ENCODE measurements at places on chromosomes 1 and 21. TPM values are rescaled to one million over a fixed set of nuclear protein-coding genes. Genes with fewer than 3 reads are reported as not detected.

GRIK3 gene
- not detected for total RNA-seq

LRRC7 gene
- total RNA-seq, result not detected

NOS1AP gene
- 0.07 TPM for total RNA-seq

LIN28A gene
- total RNA-seq, result not detected

MCOLN2 gene
- total RNA-seq, result 103 TPM

PALMD gene
- not detected for total RNA-seq

KRTAP12-2 gene
- total RNA-seq, result not detected

SPRR2G gene
- not detected for total RNA-seq

KRTAP26-1 gene
- total RNA-seq, result not detected

DMBX1 gene
- not detected for total RNA-seq

LRRC39 gene
- total RNA-seq, result 0.53 TPM

DNA sequence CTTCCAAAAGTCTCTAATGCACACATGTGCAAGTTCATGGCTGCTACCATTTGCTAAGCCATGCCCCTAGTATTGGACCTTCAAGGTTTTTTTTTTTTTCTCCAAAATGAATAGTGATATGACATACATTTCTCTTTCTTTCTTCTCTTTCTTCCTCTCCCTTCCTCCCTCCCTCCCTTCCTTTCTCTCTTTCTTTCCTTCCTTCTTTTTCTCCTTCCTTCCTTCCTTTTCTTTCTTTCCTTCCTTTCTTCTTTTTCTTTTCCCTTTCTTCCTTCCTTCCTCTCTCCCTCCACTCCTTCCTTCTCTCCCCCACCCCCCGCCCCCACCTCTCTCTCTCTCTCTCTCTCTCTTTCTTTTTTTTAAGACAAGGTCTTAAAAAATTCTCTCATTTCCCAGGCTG, 3.4 kb upstream of the RNF187 start:
- DNase-seq, result no peak

DNA sequence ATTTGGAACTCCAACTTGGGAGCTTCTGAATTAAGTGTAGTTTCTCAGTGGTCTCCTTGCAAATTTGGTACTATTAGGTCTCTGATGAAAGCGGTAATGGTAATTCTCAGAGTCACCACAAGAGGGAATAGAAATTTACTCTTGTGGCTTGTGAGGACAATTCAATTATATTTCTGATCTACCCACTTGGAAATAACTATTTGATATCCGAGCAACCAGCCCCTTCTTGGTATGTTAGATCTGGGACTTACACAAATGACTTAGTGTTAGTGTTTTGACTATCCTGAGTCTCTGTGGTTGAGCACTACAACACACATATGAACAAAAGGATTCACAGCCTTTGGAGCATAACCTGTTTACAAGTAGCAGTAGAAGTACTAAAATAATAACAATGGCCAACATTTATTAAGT, 68.1 kb downstream of the RPS6KA1 start:
- no peak for DNase-seq

DNA sequence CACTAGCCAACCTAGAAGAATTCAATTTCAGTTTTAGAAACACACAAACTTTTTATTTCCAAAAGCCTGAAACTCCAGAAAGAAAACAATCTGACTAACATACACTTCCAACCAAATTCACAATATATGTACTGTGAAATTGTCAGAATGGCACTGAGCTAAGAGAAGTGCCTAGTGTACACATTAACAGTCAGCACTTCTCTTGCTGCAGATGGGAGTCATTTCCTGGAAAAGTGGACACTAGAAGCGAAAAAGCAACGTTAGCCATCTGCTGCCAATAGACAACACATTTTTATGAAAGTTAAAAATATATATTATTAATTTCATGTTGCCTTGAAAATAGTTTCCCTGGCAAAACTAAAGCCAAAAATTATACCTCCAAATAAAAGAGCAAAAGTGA, 66.1 kb downstream of the EPS15 start:
- no peak for DNase-seq

GRCh38 chr1:94316836-94317789, 79.7 kb upstream of the ARHGAP29 start:
- DNase-seq, result no peak

GRCh38 chr21:26845066-26845758, at the start of gene ADAMTS1:
Gene ADAMTS1 (minus strand): TSS chr21:26845409. CDS start chr21:26844954, 455 bp downstream.
- DNase-seq, result no peak

DNA sequence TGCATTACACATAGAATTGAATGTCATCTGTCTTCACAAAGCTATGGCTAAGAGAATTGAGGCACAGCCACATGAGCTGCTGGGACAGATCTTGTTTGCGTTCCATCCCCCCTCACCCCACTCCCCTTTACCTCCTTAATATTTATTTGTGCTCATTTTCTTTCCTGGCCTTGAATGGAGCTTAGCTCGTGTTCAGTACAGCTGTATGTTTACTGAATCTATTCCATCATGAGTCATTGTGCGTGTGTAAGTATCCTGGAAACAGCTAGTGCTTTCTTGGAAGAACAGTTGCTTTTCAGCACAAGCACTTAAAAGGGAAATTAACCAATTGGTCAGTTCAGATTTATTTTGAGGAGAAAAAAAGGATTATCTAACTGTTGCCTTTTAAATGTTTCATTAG, 14.7 kb downstream of the PROX1 start:
- no peak for DNase-seq

GRCh38 chr1:189275796-189276195, 1201.9 kb downstream of the BRINP3 start:
- no peak for DNase-seq

GRCh38 chr1:207396168-207396746, 57.9 kb upstream of the CR2 start:
- DNase-seq, result no peak

GRCh38 chr1:117541003-117541402, 64.8 kb upstream of the TENT5C start:
- DNase-seq, result no peak

GRCh38 chr1:176604461-176604860, 141.5 kb downstream of the PAPPA2 start:
- DNase-seq, result no peak

DNA sequence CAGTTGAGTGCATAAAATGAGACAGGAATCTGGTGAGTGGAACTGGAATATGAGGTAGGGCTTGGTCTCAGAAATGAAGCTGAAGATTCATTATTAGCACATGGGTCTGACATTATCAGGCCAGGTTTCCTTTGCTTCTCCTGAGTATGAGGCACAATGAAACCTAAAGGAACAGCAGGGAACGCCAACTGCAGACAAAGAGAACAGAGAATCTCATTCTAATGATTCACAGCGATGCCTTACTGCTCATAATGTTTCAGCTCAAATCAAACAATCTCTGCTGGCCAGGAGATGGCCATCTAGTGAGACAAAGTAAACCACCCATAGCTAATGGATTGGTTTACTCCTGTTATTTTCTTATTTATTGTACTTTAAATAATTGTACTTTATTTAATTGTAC, 133.5 kb downstream of the C1orf21 start:
- DNase-seq, result no peak

GRCh38 chr1:88910401-88910800, 19.0 kb upstream of the GTF2B start:
- no peak for DNase-seq

DNA sequence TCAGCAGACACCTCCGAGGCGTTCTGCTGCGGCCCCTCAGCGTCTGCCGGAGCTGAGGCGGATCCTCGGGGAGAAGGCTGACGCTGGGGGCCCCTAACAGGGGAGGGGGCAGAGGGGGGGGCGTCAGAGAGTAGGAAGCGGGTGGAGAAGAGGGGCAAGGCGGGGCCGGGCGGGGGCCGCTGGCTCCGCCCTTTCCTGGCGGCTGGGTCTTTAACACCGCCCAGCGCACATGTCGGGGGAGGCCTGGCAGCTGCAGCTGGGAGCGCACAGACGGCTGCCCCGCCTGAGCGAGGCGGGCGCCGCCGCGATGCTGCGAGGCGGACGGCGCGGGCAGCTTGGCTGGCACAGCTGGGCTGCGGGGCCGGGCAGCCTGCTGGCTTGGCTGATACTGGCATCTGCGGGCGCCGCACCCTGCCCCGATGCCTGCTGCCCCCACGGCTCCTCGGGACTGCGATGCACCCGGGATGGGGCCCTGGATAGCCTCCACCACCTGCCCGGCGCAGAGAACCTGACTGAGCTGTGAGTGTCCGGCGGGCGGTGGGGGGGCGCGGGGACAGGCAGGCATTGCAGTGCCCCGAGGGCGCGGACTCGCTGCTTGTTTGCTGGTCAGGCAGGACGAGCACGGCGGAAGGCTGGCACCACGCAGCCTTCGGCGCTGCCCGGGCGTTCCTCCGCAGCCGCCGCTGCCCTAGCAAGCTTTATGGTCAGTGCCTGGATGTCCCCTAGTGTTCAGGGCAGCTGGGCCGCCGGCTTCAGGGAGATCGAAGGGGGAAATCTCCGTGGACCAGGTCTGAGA, at the start of gene NTRK1:
TSS of gene NTRK1 (plus strand) at position 238 of the 796 bp plus-strand sequence. CDS start at position 308, 70 bp downstream.
- peak; percentile 51 for DNase-seq
